Fibroblast of skin of left quadriceps (primary cell): ENCODE measurements at places on chromosomes 12 and 14.

DNA sequence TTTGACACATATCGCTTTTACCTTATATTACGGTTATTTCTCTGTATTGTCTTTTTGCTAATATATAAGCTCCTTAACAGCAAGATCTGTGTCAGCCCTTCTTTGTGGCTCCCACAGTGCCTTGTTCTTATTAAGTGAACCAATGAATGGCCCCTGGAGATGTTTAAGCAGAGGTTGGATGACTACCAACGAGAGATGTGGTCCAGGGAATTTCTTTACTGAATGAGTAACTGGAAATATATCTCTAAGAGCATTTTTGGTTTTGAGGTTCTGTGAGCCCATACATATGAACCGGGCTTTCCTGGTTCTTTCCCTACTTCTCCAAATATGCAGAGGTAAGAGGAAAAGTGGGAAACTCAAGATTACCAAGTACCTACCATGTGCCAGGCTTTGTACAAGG is 23.5 kb downstream of the CALCOCO1 start:
- DNase-seq = peak; percentile 46

DNA sequence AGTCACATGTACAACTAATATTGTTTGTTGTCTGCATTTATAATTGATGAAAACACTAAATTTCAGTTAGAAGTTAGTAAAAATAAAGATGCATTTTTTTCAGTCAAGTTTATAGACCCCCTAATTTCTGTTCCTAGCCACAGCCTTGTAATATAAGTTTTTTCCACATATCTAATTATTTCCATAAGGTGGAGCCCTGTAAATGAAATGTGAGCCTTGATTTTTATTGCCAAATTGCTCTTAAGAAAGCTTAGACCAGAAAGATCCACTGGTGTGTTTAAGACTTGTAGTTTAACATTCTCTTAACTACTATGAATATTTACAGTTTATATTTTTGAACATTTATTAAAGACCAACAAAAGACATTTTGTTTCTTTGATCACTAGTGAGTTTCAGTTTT is 322.1 kb upstream of the RGS6 start:
- DNase-seq = no peak

GRCh38 chr12:915090-915489 is 34.4 kb downstream of the RAD52 start:
- DNase-seq = no peak

DNA sequence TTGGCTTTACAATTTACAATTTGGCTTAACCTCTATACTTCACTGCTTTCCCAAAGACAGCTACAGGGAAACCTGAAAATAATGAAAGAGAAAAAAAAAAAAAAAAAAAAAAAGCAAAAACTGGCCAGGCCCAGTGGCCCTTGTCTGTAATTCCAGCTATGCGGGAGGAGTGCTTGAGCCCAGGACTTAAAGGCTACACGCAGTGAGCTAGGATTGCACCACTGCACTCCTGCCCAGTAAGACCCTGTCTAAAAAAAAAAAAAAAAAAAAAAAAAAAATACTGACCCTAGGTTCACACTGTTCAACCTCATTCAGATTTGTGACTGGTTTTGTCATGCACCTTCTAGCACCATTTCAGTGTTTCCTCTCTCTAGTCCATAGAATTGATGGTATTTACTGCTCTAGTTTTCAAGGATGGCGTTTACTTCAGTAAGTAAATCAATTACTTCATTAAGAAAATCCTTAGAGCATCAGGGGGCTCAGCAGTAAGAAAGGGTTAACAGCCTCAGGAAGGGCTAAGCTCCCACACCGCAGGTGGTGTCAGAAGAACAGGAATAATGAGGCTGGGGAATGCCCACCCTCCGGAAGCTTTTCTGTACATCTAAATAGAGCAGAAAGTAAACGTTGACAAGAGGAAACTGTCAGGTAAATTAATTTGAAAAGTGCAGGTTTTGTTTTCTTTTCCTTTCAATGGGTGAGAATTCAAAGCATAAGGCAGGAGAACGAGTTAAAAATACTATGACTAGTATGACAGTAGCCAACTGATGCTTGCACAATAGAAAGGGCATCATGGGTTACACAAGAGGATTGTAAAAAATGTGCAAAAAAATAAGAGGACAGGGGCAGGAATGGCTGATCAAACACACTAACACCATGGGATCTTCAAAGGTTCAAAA is 115.0 kb upstream of the MDM1 start:
- no peak for DNase-seq

- peak; percentile 13 for DNase-seq
Observed at GRCh38 chr12:45130881-45131281, 80.0 kb upstream of the DBX2 start.
